ENCODE measurements at places on chromosomes 2 and 18.
A peak's percentile ranks its signal among the peaks of the same experiment; 100 is the strongest.

DNA sequence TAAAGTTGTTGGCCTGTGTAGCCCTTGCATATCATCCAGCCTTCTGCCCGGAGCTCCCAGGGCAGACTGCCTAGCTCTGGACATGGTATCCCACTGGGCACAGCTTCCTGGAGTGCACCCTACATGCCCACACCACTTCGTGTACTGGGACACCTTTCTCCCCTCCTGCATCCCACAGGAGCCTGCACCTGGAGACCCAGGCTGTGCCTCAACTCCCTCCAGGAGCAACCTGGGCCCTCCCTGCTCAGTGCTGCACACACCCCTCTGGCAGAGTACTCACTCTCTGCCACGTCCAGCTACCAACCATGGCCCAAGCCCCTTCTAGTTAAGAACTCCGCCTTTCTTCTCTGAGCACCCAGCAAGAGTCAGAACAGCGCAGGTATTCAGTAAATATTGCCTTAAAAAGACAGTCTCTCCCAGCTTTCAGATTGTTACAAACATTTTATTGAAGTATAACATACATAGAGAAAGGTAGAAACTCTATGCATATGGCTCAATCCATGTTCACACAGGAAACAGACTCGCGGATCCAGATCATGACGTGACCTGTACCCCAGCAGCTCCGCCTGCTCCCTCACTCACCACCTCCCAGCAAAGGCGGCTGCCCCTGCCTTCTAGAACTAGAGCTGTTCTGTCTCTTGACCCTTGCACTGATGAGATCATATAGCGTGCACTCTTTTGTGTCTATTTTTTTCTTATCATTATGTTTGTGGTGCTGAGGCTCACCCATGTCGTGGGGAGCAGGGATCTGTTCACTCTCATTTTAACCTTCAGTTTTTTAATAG is 98.4 kb upstream of the MYCN start:
- DNase-seq: no peak

GRCh38 chr2:52877703-52878102 is 889.9 kb upstream of the CHAC2 start:
- no peak for DNase-seq

- DNase-seq: no peak
Observed at GRCh38 chr2:88061295-88061694, 5.7 kb upstream of the KRCC1 start.

GRCh38 chr2:53753041-53753440 is 14.6 kb upstream of the CHAC2 start:
- no peak for DNase-seq

DNA sequence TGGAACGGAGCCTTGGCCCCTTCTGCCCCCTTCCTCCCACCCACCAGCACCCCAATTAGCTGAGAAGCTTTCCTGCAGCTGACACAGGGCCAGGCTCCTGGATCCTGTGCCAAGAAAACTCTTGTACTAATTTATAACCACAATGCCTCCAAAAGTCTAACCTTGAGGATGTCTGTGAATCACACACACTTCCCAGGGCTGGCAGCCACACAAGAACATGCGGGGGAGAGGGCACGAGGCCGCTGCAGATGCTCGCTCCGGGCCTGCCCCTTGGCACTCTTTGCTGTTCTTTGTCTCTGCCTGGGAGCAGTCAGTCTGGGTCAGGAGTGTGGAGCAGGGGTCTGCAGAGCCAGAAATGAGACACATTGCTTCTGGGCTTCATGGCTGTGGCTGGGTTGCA is 62.7 kb upstream of the KIF5C start:
- no peak for DNase-seq

GRCh38 chr2:7363906-7364305 is 446.7 kb downstream of the RNF144A start:
- DNase-seq: no peak

DNA sequence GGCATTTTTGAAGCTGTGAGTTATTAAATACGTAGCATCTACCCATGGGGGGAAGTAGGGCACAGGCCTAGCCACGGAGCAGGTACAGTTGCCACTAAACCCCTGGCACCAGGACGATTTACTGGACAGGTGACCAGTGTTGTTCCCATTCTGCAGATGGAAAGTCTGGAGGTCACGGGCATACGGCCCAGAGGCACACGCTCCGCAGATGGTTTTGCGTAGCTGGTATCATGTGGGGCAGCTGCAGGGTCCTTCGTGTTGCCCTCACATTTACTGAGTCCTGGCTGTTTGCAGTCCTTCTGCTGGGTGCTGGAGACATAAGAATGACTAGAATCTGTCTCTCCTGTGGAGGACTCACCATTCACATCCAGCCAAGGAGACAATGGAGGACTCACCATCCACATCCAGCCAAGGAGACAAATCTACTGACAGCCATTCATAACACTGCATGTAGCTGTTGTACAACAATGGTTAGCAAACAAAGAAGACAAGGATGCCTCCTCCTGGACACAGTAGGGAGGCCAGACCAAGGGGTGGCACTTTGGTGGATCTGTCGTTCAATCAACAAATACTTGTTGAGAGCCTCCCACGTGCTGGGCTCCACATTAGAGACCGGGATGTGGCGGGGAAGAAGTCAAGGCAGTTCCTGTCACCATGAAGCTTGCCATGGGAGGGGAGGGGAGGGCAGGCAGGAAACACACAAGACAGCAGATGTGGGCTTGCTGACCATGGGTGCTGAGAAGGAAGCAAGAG is 24.9 kb downstream of the TWIST2 start:
- no peak for DNase-seq

- no peak for DNase-seq
Observed at GRCh38 chr2:181839811-181840210, 51.7 kb upstream of the ITPRID2 start.

DNA sequence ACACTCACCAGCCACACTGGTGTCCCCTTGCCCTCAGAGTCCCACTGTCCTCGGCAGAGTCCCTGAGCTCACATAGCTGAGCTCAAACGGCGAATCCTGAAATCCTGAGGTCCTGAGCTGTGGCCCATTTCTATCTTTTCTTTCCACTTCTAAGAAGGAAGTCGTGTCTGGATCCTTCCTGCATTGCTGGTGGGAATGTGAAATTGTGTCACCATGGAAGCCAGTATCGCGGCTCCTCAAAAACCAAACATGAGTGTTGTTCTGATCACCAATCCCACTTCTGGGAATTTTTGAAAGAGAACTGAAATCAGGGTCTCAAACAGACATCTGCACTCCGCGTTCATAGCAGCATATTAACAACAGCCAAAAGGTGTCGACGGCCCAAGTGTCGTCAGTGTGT is 244.7 kb downstream of the EIPR1 start:
- no peak for DNase-seq

DNA sequence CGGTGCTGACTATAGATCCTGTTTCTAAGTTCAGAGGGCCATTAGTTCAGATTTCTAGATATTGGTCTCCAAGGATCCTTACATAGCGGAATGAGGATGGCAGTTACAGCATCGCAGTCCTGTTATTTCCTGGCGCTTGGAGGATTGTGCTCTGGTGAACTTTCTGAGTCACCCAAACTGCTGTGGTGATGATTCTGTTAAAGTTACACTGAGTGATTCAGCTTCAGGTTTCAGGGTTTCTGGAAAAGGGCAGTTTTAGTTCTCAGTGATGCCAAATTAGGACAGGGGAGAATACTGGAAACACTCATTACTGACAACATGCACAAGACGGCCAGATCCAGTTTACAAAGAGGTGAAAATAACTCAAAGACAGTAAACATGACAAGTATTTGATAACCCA is 52.1 kb upstream of the ANKRD62 start:
- peak; percentile 32 for DNase-seq

GRCh38 chr2:157843081-157843480 is 33.0 kb downstream of the ACVR1 start:
- DNase-seq: no peak

DNA sequence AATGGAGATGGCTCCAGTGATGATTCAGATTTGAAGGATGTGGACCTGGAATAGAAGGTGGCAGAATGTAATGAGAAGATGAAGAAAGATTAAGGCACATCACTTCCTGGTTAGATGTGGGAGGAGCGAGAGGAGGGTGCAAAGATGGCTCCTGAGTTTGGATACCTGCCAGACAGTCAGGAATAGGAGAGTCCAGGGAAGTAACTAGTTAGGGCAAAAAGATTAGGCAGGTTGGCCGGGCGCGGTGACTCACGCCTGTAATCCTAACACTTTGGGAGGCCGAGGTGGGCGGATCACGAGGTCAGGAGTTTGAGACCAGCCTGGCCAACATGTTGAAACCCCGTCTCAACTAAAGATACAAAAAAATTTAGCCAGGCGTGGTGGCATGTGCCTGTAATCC is 5.6 kb downstream of the C2orf74 start:
- DNase-seq: no peak

DNA sequence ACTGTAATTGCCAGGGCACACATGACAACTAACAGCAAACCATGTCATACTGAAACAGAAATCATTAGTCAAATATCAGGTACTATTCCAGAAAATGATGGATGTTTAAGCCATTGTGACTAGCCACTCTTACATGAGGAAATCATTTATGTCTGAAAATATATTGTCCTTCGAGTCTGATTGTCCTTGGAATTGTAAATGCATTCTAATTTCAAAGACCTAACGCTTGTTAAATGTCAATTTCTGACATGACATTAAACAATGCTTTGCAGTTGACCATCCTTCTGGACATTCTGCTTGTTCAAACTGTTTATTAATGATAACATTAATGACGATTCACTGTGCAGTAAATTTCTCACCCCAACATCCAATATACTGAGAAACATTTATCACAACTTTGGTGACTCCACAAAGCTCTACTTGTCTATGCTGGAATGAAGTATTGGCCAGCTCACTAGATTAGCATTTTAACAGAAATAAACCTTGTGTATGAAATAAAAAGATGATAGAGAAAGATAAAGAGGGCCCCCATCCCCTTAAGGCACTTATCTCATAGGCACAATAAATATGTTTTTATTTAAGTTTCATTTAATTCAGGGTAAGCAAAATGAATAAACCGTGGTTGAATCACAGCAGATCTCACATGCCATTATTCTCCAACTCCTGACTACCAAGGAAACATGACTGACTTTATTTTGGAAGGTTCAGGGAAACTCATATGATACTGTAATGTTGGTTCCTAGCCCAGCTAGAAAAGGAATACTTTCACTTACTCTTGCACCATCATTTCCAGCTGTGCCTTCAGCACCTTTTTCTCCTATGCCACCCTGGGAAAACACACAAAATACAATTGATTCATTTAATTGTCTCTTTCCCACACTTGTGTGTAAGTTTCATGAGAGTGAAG is 82.3 kb downstream of the COL3A1 start:
- no peak for DNase-seq

GRCh38 chr2:225041207-225041850 is 939 bp downstream of the DOCK10 start:
- peak; percentile 70 for DNase-seq

DNA sequence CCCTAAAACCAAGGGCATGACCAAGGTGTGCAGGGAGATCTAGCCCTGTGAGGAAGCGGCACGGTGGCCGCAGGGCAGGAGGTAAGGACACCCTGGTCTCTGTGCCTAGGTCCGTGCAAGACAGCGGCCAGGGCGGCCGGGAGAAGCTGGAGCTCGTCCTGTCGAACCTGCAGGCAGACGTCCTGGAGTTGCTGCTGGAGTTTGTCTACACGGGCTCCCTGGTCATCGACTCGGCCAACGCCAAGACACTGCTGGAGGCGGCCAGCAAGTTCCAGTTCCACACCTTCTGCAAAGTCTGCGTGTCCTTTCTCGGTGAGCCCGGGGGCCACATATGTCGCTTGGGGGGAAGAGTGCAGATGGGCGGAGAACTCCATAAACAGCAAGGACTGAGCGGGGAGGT is 235.4 kb downstream of the ATAD2B start:
- no peak for DNase-seq

DNA sequence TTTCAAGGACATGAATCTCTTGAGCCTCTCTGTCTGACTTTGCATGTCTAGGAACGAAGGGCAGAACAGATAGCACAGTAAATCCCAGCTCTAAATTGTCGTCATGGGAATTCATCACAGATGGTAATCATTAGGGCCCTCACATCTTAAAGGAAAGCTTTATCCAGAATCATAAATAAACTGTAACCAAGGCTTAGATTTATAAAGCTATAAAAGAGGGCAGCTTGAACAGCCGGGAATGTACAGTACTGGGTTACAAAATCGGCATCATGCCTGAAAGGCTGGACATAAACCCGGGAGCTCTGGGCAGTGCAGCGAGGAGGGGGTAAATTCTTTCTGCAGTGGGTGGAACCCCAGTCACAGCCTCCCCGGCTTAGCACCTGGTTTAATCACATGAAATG is 144.4 kb downstream of the GFPT1 start:
- no peak for DNase-seq

DNA sequence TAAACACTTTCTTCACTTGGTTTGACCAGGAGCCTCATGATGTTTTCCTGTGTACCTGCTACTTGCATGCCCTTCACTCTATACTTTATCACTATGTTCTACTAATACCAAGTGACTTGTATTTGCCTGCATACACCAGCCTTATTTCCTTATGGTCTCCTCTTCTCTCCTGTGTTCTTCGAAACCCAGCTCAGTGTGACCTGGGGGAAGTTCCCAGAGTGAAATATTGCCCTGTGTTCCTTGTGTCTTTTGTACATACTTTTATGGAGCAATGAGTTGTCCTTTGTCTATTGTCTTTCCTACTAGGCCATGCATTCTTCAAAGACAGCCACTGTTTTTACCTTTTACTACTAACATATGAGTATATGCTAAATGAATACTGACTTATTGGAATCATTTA is 567 bp downstream of the NT5C1B start:
- no peak for DNase-seq

DNA sequence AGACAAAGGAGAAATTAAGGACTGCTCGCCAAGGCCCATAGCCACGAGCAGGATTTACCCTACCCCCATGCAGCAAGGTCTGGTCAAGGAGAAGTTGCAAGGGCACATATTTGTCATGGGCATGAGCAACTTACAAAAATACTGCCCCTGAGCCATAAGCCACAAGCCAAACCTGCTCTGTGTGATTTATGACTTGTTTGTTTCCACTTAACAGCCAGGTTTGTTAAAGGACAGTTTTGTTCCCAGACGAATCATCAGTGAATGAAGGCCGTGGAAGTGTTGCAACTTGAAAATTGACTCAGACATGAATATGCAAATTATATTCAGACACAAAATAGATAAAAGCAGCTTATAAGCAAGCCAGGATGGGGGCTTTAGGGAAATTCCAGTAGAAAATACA is 31.3 kb upstream of the EVA1A start:
- DNase-seq: no peak

DNA sequence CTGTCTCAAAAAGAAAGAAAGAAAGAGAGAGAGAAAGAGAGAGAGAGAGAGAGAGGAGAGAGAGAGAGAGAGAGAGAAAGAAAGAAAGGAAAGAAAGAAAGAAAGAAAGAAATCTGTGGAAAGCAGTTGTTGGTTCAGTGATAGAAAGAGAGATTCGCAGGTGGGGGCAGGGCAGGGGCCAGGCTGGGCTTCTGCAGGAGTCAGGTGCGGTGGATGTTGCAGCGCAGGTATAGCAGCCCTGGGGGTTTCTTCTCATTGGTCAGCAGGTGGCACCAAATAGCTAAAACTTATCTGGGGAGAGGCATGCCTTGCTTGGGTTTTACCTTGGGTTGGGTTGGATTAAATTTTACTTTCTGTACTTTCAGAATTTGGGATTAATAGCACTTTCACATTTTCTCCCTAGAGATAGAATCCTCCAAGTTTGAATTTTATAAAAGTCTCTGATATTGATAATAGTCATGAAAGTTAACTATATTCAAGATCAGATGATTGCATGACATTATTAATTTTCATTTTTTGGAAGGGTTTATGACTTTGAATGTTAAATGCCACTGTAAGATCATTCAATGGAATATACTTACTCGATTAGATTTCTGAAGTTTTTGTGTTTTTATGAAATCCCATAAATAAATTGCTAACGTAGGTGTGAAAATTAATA is 66.6 kb downstream of the SPTBN1 start:
- peak; percentile 64 for DNase-seq

- DNase-seq: no peak
Observed at GRCh38 chr2:108552566-108552965, 18.3 kb downstream of the LIMS1 start.
